GM04503 (cell line): ENCODE measurements at places on chromosomes 3 and 15.

GRCh38 chr3:73556520-73557372 is 68.0 kb downstream of the PDZRN3 start:
- DNase-seq: no peak

GRCh38 chr15:94547711-94548110 is 316.4 kb downstream of the MCTP2 start:
- DNase-seq: no peak

DNA sequence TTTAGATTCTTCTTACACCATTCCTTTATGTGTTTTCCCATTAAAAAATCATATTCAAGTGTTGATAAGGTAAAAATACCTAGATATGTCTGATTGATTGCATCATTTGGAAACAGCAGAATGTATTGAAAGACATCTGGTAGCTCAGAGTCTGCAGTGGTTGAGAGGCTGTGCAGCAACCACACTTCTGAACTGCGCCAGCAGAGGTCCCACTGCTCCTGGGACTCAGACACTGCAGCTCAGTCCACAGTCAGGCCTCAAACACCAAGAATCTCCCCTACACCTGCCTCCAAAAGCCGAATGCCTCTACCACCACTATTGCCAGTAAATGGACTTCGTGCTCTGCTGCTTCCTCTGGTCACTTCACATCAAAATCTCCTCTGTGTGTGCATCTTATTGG is 176.9 kb upstream of the LMCD1 start:
- no peak for DNase-seq

GRCh38 chr3:111385971-111386495 is 156.0 kb upstream of the CD96 start:
- DNase-seq: no peak

GRCh38 chr15:63349621-63350020 is 32.0 kb downstream of the CA12 start:
- DNase-seq: no peak

DNA sequence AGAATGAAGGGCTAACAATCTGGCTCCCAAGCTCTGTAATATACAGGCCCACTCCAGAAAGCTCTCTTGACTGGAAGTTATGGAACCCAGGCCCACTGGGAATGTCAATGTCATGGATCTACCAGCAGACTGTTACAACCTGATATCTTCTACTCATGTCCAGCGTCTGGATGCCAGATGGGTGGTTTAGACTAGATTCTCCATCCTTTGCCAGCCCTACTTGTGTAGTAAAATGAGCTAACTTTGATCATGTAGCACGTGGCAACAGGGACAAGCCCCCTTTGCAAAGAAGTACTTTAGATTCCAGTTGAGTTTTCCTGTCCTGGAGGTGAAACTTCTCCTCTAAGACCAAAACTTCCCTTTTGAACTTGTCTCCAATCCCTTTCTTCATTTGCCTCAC is 55.1 kb downstream of the HEG1 start:
- no peak for DNase-seq

DNA sequence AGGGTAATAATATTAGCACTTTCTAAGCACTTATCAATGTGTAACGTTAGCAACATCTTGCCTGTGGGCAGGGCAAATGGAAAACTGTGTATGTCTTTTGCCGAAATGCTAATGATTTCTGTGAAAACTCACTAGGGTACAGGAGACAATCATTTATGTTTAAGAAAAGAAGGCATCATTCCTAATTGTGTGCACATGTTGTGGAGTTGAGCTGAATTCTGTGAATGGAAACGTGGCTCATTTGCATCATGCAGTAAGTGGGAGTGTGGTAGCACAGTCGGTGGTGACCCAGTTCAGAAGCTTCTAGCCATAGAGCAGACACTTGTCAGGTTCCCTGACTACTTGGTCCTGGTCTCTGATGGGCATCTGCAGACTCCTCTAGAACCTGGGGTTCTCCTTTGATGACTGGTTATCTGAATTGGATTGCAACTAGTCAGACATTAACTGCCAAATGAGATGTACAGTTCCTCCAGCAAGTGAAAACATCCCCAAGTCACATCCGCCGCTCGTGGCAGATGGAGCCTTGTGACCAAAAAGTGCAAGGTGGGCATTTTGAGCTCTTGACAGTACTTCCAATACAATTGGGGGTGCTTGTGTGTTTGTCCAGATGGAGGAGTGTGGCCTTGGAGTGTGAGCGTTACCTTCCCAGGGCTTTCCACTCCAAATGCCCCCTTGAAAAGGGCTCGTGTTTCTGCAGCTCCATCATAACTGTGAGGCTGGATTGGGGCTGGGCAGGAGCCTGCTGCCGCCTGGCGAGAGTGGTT is 21.5 kb downstream of the MRPS25 start:
- no peak for DNase-seq

- DNase-seq: no peak
Measured at GRCh38 chr3:159870723-159871122, 117.9 kb upstream of the IL12A start.
